ENCODE measurements at places on chromosomes 3 and 15. TPM values are rescaled to one million over a fixed set of nuclear protein-coding genes. Genes with fewer than 3 reads are reported as not detected.

Gene SNX22
- total RNA-seq = 4.6 TPM

Gene PEX5L
- not detected for total RNA-seq

DNA sequence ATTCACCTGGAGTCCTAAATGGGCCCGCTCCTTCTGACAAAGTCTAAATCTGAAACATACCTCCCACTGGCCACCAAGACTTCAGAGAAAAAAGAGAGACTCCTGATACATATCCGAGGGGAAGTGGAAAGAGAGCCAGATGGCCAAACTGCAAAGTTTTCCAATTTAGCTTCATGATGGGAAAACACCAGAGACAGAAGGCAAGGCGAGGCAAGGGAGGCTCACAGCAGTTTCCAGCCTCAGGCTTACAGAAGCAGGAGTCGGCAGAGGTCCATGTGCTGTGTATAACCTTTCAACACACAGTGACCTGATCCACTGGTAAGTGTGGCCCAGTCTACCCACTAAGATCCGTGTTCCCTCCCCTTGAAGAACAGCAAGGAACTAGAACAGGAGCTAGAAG is 29.9 kb upstream of the PDE8A start:
- no peak for DNase-seq

- DNase-seq = peak; percentile 47
Observed at GRCh38 chr3:52350981-52351761, 35.1 kb downstream of the DNAH1 start.

DNA sequence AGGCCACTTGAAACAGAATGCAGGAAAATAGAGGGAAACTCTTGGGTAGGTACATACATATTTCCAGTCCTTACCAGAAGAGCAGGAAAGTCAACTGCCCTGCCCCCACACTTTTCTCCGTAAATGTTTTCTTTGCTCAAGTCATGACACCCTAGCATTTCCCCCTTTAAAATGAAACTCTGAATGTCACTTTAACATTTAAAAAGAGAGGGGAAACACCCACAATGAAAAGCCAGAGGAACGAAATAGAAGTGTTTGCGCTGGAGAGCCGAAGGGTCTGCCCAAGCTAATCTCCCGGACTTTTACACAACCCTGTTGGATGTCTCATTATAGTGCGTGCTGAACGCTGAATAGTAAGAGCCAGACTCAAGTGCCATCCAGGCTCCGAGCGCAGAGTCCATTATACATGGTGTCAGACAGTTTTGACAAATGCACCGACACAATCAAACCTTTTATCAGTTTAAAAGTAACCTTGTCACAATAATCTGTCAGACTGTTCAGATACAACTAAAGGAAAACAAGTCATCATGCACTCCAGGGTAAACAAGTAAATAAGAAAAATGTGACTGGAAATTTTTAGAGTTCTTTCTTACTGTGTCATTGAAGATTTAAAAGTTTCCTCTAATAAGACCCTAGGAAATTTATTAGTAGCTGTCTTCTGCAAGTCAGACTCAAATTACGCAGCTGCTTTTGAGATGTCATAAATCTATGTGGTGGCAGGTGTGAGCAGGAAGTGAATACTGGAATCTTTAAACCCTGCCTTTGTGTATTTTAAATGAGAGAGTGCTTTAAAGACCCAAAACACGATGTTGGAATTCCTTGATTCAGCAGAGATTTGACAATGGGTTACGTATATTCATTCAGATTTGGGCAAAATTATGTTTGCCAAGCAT is 159.8 kb downstream of the RBMS3 start:
- peak; percentile 41 for DNase-seq

Gene SEMA5B
- 8.4 TPM for total RNA-seq

GRCh38 chr3:48635222-48636021 is at the start of gene SLC26A6:
SLC26A6 (minus strand) TSS chr3:48635461; CDS start chr3:48635393, 68 bp downstream.
- DNase-seq = peak; percentile 99

Gene ZBTB20
- 142 TPM for total RNA-seq

GRCh38 chr3:17747174-17747889 is 4.9 kb upstream of the TBC1D5 start:
- no peak for DNase-seq

GRCh38 chr3:39185326-39185958 is 7.0 kb downstream of the XIRP1 start:
- DNase-seq = no peak

DNA sequence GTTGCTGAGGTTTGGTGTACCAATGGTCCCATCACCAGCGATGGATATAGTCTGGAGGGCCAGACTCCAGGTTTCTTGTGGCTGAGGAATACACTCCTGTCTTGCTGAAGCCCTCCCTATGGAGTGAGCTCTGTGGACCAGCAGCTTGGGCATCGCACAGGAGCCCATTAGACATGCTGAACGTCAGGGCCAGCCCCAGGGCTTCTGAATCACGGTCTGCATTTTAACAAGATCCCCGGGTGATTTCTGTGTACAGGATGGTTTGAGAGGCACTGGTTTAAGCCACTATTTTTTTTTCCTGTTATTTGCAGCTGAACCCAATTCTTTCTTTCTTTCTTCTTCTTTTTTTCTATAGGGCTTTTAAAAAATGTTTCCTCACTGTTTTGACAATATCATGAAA is 69.5 kb upstream of the XCR1 start:
- no peak for DNase-seq

Gene SPATA12
- total RNA-seq = not detected

- DNase-seq = no peak
Observed at GRCh38 chr3:18813300-18813699, 335.0 kb upstream of the KCNH8 start.

DNA sequence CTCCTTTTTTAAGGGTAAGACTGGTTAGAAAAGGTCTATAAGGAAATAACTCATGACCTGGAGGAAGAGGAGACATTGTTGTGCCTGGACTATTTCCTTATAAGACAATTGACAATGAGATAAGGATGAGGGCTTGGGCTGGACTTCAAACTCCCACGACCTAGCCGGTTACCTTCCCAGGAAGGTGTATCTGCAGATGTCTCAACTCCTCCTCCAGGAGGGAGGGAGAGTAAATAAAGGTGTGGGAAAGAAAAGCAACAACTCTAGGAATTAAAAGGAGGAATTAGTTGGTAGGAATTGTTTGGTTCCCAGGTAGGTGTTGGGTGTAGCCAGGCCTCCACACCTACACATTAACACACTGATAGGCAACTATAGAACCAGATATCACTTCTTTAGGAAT is 97.8 kb upstream of the TBL1XR1 start:
- DNase-seq = no peak

GRCh38 chr15:80512726-80513660 is 108.8 kb downstream of the ARNT2 start:
- no peak for DNase-seq

GRCh38 chr3:57500506-57500905 is 43.6 kb downstream of the DNAH12 start:
- no peak for DNase-seq

DNA sequence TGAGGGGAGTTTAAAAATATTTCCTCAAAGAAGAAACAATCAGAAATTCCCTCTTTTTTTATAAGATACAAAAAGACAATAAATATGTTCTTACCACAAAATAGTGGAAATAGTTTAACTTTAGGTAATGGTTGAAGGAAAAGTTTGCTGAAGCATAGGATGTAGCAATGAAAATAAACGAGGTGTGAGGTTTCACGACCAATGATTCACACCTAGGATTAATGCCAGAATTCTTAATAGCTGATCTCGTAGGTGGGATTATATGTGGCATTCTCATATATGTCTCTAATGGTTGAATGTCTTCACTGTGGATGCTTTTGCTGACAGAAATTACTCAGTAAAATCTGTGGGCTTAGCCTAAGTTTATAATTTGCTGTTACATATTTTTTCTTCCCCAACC is 467.7 kb downstream of the FGF12 start:
- no peak for DNase-seq

DNA sequence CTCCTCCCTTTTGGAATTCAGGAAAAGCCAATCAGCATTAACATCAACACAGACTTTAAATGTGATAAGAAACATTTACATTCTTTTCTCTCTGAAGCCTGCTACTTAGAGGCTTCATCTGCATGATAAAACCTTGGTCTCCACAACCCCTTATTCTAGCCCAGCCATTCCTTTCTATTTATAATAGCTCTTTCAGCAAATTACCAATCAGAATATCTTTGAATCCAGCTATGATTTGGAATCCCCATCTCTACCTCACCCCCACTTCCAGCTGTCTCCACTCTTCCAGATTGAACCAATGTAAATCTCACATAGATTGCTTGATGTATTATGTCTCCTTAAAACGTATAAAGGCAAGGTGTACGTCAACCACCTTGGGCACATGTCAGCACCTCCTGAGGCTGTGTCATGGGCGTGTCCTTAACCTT is 139.7 kb downstream of the TUSC7 start:
- no peak for DNase-seq

Gene ZMAT3
- 26.1 TPM for total RNA-seq

DNA sequence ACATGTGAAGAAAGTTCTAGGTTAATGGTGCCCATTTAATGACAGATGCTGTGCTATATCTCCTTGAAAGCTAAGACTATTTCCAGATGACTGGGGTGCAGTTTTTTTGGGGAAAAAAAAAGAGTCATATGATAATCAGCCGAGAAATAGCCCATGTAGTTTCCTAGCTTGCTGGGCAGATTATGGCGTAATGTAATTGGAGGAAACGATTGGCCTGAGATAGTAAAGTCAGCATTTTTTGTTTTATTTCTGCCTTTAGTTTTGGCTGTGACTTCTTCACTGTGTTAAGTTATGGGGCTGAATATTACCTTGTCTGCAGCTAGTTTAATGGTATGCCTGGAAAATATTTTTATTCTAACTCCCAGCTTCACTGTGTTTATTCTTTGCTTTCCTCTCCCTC is 24.0 kb downstream of the PDHB start:
- no peak for DNase-seq

Gene ARHGAP11A
- 4.6 TPM for total RNA-seq

Gene C3orf38
- total RNA-seq = 20.9 TPM

GRCh38 chr3:114219741-114220140 is 17.6 kb downstream of the ZNF80 start:
- no peak for DNase-seq

DNA sequence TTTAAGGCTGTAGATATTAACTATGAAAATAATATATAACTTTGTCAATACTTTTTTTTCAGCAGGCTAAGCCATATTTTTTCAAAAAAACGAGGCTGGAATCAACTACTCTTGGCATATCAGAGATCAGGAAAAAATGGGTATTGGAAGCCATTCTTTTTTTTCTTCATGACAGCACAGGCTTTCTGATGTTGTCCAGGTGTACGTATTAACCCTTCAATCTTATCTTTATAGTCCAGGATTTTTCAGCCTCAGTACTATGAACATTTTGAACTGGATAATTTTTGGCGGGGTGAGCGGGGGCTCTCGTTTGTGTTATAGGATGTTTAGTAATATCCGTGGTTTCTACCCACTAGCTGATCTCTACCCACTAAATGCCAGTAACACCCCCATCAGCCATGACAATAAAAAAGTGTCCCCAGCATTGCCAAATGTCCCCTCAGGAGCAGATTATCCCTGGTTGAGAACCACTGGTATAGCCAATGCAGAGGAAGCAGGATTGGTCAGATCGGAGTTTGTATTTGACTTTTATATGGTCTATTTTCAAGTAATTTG is 52.0 kb downstream of the PLCL2 start:
- DNase-seq = no peak

- no peak for DNase-seq
Observed at GRCh38 chr3:107365051-107365450, 12.2 kb upstream of the CCDC54 start.

Gene PLSCR5
- total RNA-seq = not detected

GRCh38 chr15:35436422-35436821 is 109.5 kb downstream of the DPH6 start:
- no peak for DNase-seq

- peak; percentile 55 for DNase-seq
Observed at GRCh38 chr3:112333381-112334317, 693 bp downstream of the CD200 start.

Gene SOX2
- 0.13 TPM for total RNA-seq

Gene TTLL13
- total RNA-seq = 0.54 TPM

- no peak for DNase-seq
Observed at GRCh38 chr15:71712182-71712581, 98.2 kb upstream of the NR2E3 start.

- no peak for DNase-seq
Observed at GRCh38 chr3:183895296-183895695, 10.6 kb upstream of the PARL start.

GRCh38 chr15:94480289-94480834 is 249.0 kb downstream of the MCTP2 start:
- peak; percentile 27 for DNase-seq

GRCh38 chr3:72576563-72576962 is 271.7 kb downstream of the SHQ1 start:
- no peak for DNase-seq

Data from kidney (tissue), 22 donors.